Putamen (tissue), 1 donor: ENCODE measurements at places on chromosomes 11 and 22.

- DNase-seq = peak; percentile 48
Measured at GRCh38 chr22:20979243-20979809, 2.8 kb upstream of the LZTR1 start.

DNA sequence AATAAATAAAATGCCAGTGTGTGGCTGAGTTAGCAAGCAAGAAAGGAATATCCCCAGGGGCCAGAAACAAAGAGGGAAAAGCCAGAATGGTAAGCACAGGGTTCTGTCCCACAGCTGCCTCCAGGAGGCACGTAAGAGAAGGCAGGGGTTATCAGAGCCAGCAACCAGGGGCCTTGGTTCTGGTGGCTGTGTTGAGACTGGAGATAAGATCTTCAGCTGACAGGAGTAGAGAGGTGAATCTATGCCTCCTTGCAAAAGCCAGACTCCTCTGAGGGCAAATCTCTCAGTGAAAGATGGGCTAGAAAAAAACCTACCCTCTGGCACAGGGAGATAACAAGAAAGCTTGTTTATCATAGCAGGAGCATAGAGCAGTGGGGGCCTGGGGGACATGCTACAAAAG lies 29.8 kb upstream of the NFAM1 start:
- no peak for DNase-seq

- DNase-seq = no peak
Measured at GRCh38 chr11:117180020-117180419, 1.5 kb downstream of the SIDT2 start.

DNA sequence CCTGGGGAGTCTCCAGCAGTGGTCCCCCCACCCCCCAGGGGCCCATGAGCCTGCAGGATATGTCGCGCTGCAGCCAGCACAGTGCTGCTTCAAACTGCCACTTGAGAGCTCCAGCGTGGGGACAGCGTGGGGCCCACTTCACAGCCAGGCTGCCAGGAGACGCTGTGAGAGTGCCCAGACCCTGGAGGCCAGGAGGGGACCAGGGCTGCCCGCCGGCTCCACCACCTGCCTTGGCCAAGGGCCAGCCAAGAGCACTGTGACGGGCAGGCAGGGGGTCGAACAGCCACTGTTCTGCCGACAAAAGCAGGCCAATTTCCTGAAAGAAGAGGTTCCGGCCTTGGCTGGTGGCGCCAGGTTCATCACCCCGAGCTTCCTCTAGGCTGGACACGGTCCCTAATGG lies 60.2 kb downstream of the FLRT1 start:
- DNase-seq = no peak
